ENCODE measurements at places on chromosomes 5 and 9.

GRCh38 chr5:41842777-41843176 is 27.4 kb downstream of the OXCT1 start:
- no peak for DNase-seq

- DNase-seq = no peak
Observed at GRCh38 chr5:150024346-150024984, 23.9 kb downstream of the HMGXB3 start.

- no peak for DNase-seq
Observed at GRCh38 chr5:61604076-61605025, 272.3 kb downstream of the ZSWIM6 start.

DNA sequence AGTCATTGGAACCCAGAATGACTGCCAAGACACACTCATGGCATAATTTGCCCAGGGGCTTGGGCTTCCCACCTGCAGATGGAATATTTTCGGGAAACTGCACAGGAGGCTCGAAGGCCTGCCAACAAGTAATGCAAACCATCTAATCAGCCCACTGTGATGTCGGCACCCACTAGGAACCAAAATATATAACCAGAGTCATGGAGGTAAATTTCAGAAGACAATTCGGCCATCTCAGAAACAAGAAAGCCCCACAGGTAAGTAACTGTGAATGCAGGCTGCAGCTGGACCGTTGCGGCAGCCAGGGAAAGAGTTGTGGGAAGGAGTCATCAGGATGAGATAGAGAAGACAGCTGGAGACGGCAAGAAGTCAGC is 264.4 kb downstream of the SYK start:
- DNase-seq = no peak

GRCh38 chr9:68760674-68761333 is 55.8 kb downstream of the PIP5K1B start:
- DNase-seq = no peak

GRCh38 chr9:136973618-136974617 is 3.4 kb upstream of the PTGDS start:
- DNase-seq = no peak

DNA sequence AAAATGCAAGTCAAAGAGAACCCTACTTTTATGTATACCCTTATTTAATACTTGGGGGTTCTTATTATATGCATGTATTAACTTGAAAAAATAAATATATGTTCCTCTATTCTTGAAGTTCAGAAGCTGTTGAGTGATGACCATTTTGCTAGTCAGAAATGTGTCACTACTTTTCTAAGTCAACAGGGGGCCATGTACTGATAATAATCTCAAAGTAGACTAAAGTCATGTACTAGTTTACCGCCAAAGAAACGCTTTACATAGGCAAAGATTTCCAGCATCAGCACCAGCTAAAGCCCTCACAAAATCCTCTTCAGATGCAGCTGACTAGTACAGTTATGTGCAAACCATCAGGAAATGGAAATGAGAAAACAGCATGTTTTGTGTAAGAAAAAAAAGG is 5.7 kb upstream of the BHMT start:
- DNase-seq = no peak

GRCh38 chr5:101942321-101942882 is 353.7 kb downstream of the SLCO4C1 start:
- DNase-seq = no peak

DNA sequence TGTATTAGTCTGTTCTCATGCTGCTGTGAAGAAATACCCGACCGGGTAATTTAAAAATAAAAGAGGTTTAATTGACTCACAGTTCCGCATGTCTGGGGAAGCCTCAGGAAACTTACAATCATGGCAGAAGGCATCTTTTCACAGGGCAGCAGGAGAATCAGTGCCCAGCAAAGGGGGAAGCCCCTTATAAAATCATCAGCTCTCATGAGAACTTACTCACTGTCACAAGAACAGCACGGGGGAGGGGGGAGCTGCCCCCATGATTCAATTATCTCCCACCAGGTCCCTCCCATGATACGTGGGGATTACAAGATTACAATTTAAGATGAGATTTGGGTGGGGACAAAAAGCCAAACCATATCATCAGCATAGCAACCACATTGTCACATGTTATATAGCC is 102.5 kb downstream of the GPBP1 start:
- DNase-seq = no peak

DNA sequence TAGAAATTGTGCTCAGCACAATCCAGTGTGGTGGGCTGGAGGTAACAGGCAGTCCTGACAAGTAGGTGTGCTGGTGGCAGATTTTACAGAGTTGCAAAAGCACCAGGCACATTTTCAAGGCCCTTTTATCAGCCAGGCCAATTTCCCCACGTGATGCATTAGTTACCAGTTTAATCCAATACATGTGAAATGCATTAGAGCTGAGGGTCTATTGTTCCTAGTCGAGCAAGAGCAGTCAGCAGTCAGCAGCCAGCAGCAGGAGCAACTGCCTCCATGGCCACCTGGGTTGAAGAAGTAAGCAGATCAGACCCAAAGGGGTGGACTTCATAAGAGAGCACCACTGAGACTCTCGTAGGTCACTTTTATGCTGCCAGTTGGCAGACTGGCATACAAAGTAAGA is 76.7 kb downstream of the EPB41L4A start:
- no peak for DNase-seq

DNA sequence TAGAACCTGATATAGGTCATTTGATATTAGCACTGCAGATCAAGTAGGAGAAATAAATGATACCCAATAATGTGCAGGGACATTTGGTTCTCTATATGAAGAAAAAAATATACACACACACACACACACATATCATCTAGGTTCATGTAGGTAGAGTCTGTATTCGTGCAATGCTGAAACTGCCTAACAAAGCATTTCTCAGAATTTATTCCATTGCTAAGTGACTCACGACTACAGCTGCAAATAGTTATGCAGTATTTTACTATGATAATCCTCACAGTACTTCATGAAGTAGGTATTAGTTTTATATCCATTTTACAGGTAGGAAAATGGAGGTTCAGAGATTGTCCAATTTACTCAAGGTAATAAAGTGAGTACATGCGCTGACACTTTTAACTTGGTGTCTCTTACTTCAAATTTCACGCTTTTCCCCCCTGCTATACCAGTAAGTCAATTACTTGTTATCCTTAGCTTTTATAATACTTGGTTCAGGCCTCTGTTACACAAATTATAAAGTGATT is 2.4 kb downstream of the GIN1 start:
- no peak for DNase-seq

- no peak for DNase-seq
Observed at GRCh38 chr9:131589124-131589711, 43.9 kb downstream of the PRRT1B start.

Data from GM13976 (cell line).